Activated CD4-positive, CD25-positive, alpha-beta regulatory T cell treated with anti-CD3 and anti-CD28 coated beads, Interleukin-2, amount 50 U/mL, for 24 hours (primary cell): ENCODE measurements at places on chromosomes 5 and 9.

DNA sequence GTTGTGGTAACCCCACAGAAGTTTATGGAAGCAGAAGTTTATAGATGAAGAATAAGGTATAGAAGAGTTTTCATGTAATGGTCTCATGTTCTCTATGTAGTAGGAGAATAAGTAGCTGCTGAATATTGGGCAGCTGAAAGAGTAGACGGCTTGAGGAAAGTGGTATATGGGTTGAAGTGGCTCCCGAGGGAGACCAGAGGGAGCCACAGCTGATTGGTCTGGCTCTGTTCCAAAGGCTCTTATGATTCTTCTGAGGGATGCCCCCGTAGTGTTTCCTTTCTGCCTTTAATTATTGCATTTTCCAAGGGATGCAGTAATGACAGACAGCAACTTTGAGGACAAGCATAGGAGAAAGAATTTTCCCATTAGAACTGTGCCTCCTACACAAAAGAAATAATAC is 30.1 kb upstream of the TENT2 start:
- ATAC-seq: no peak

GRCh38 chr9:34501889-34502425 is 20.8 kb downstream of the ENHO start:
- no peak for ATAC-seq

GRCh38 chr5:149019679-149020078 is 43.2 kb downstream of the SH3TC2 start:
- ATAC-seq: no peak

GRCh38 chr5:132737982-132738681 is 786 bp upstream of the KIF3A start:
- ATAC-seq: no peak

- ATAC-seq: no peak
Measured at GRCh38 chr5:152501294-152501693, 96.2 kb upstream of the NMUR2 start.

DNA sequence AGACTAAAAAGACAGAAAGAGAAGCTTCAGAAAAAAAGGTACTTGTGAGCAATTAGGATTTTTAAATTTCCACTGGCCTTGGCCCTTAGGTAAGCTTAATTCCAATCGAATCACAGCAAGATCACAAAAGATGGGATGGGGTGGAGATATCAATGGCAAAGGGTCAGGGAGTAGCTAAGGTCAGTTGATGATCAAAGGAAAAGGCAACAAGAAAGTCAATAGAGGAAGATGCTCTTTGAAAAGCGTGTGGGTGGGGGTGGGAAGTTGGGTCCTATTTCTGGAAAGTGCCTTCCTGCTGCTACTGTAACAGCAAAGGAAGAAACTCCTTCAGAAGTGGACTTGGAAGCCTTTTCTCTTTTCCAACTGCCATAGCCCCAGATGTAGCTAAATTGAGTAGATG is 7.3 kb downstream of the C1QTNF3 start:
- ATAC-seq: no peak

- no peak for ATAC-seq
Measured at GRCh38 chr5:68460147-68460798, 244.7 kb downstream of the PIK3R1 start.

- ATAC-seq: no peak
Measured at GRCh38 chr5:153256-153655, 38.0 kb upstream of the LRRC14B start.

DNA sequence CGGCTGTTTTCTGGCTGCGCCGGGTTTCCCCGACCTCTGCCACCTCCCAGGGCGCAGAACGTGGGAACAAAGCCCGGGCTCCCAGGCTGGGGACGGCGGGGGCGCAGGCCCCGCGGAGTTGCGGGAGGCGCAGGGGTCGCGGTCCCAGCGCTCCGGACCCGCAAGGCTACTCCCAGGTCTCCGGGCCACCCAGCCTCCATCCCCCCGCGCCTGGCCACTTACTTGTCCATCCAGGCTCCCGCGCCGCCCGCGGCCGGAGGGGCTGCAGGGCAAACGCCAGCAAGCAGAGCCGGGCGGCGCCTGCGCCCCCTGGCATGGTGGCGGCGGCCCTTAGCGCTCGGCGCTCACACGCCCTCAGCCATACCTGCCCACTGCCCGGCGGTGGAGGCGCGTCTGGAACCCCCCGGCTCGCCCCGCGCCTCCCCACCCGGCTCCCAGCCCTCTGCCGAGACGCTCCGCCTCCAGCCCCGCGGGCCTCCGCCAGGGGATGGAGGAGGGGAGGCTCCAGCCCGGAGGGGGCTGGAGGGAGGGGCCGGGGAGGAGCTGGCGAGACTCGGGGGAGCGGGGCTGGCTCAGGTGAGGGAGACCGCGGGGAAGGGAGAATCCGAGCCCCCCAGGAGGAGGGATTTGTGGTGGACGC is at the start of gene ADAM19:
TSS of gene ADAM19 (minus strand) at position 395 of the 640 bp plus-strand sequence. CDS start at position 316, 79 bp downstream.
- peak; percentile 63 for ATAC-seq

DNA sequence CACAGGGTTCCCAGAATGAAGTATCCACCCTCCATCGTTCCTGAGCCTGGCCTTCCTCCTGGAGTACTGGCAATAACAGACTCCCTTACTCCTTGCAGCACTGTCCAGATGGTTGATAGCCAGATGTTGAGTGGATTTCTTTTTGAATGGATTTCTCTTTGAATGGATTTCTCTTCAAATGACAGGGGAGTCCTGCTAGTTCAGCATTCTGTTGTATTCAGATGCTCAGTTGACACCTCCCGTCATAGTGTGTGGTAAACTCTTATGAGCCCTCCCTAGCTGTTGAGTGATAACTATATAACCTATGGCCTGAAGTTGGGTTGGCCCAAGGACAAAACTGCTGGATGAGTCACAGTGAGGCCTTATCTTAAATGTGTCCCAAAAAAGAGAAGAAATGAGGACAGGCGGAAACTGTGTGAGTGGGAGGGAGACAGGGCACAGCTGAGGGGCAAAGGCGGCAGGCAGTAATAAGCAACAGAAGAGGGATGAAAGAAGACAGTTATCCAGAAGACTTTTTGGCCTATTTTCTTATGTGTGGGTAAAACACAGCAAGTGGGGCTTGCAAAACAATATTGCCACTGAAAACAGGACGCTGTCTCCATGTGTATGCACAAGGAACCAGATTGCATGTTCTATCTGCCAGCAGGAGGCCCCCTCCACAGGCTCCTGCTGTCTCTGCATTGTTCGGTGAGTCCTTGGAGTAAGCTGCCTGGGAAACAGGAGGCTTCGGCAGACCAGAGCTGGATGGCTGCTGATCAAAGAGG is 209.5 kb upstream of the S1PR3 start:
- ATAC-seq: no peak

DNA sequence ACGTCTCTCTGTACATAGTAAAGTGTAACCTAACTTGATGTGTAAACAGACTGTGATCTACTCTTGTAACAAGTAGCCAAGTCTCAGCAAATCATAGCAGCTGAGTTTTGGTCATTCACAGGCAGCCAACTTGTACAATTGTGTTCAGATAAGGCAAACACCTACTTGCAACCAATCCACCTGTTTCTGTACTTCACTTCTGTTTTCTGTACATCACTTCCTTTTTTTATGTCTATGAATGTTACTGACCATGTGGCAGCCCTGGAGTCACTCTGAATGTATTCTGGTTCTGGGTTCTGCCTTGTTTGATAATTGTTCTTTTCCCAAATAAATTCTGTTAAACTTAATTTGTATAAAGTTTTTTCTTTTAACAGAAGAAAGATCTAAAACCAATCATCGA is 26.0 kb downstream of the RLN2 start:
- ATAC-seq: no peak

DNA sequence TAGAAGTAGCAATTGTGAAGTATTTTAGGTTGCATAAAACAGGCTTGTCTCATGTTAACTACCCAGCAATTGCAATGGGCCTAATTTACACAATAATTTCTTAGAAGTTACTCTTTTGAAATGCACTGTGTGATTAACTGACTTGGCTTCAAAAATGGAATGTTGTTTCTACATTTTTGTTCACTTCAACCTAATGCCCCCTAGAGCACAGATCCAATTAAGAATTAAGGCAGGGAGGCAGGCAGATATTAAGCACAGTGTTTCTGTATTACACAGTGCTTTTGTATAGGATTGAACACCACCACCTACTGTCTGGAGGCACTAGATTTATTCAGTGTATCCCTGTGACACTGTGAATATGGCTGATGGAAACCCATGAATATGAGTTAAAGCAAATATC is 302.1 kb downstream of the FBXL17 start:
- ATAC-seq: no peak

DNA sequence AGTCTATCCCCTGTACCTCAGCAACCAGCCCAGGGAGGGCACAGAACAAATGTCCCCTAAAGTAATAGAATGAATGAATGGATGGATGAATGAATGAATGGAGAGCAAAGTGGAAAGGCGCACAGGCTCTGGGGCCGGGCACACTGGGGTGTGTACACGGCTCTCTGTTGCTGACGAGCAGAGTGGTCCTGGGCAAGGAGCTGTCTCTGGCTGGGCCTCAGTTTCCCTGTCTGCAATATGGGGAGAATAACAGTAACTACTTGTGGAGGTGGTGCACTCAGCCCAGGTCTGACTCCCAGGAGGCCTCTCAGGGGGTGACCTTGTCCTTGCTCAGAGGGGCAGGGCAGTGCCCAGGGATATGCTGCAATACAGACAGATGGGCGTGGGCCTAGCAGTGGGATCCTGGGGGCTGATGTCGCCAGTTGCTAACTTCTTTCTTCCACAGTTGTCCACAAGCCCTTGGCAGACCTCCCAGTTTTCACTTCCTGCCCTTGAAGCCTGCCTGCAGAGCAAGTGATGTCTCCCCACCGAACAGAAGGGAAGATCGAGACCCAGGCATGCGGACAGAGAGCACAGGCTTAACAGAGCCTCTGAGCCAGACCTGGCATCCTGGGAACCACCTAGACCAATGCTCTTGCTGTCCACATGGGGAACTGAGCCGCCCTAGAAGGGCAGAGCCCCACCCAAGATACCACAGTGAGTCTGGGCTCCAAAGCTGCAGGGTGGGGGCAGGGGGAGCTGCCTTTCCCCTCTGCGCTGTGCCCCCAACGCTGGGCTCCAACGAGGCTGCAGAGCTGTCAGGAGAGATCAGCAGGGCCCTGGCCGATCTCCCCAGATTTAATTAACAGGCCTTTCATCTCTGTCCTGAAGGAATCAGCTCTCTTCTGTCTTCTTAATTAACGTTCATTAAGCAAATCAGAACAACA is 13.6 kb upstream of the LAMC3 start:
- ATAC-seq: no peak

- no peak for ATAC-seq
Measured at GRCh38 chr5:139976703-139977102, 66.4 kb downstream of the NRG2 start.

- no peak for ATAC-seq
Measured at GRCh38 chr9:34010979-34011378, 37.7 kb downstream of the UBAP2 start.

DNA sequence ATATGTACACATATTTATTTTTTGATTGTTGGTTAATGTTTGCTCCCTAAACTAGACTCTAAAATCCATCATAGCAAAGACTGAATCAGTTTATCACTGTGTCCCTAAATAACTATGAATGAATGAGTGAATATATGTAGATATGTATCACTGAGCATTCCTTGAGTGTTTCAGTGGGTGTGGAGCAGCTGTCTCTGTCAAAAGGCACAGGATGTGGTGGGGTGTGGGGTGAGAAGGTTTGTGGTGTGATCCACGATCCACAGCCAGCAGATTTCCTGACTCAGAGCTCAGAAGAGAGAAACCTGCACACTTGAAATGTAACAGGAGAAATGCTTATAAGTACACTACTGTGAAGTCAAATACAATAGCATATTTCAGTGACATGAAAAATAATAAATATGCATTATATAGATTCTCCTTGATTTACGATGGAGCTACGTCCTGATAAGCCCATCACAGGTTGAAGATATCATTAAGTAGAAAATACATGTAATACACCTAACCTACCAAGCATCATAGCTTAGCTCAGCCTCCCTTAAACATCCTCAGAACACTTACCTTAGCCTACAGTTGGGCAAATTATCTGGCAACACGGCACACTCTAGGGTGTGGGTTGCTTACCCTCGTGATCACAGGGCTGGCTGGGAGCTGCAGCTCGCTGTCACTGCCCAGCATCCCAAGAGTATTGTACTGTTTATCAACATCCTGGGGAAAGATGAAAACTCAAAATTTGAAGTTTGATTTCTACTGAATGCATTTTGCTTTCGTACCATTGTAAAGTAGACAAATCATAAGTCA is 287.0 kb downstream of the GAS1 start:
- no peak for ATAC-seq

DNA sequence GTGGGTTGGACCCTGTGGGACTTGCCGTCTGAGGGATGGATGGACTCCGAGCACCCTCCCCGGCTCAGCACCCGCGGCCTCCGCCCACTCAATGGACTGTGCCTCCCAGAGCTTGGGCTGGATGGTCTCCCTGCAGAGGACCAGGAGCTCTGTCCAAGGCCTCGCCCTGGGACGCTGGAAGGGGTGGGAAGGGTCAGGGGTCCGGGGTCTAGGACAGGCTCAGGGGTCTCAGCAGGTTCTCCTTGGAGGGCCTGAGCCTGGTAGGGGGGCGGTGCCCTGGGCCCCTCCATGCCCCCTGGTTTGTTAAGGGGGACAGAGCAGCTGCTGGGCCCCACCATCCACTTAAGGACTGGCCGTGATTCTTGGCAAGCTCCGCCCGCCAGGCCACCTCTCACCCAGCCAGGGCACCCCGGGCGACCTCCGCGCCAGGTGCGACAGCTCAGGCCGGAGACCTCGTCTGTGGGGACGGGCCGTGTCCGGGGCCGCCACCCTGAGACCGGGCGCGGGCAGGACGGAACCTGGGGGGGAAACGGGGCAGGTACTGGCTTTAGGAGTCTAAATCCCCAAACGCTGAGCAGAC is 29.2 kb downstream of the EXOC3 start:
- peak; percentile 5 for ATAC-seq

GRCh38 chr5:168770036-168770498 is 190.9 kb upstream of the PANK3 start:
- no peak for ATAC-seq

- ATAC-seq: no peak
Measured at GRCh38 chr5:155418960-155419579, 405.5 kb downstream of the KIF4B start.

DNA sequence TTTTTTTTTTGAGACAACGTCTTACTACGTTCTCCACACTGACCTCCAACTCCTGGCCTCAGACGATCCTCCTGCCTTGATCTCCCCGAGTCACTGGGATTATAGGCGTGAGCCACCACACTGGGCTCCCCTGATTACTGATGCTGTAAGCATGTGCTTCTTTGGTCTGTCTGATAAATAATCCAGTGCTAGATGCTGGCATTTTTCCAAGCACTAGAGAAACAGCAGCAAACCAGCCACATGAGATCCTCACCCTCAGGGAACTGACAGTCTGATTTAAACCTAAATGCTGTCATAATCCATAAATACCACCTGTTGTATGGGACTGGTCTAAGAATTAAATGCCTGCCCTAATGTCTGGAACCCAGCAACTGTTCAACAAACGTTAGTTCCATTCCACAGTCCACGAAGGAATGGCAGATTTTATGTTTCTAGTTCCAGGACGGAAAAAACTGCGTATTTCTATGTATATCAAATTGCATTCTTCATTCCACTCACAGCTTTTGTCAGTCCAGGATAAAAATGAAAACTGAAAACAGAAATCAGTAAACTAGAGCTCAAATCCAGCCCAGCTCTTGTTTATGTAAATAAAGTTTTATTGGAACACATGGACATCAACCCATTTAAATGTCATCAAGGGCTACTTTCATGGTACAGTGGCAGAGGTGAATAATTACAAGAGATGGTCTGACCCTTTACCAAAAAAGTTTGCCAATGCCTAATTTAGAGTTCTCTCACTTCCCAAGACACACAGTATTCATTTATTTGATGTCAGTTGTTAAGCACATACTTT is 20.1 kb downstream of the SLC35D2 start:
- no peak for ATAC-seq

- ATAC-seq: no peak
Measured at GRCh38 chr5:171705036-171705435, 80.6 kb upstream of the SMIM23 start.
